GM19239 (cell line): ENCODE measurements at places on chromosomes 4 and X.

GRCh38 chrX:75115707-75116413 is 40.2 kb downstream of the ABCB7 start:
- no peak for DNase-seq

DNA sequence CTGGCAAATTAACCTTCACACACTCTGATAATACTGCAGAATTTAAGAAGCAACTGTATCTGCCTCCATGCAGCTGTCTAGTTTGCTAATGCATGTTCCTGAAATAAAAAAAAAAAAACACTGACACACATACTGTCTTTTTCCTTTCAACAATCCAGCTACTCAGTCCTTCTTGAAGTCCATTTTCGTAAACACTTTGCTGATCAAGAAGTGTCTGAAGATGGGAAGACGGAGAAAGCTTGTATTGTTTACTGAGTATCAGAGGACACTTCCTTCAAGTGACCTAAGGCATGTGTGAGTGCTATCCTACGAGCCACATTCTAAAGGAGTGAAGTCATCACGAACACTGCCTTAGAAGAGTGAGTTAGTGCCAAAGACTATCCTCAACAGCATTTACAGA is 82.6 kb downstream of the LUZP4 start:
- no peak for DNase-seq

DNA sequence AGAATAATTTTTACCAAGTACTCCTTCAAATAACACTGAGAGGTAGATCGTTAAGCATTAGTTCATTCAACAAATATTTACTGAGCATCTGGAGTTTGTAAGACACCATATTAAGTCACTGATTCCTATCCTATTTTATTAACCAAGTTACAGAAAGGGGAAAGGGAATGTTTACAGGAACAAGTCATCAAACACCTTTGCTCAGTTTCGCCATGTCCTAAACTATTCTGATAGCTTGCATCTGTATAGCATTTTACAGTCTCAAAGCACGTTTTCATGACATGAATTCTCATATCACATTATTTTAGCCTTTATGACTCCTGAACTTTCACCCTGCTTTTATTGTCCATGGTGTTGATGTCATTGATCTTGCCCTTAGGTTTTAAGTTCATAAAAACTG is 89.2 kb downstream of the AREG start:
- no peak for DNase-seq

- no peak for DNase-seq
These were observed 1.5 kb downstream of the NKX1-1 start for GRCh38 chr4:1404573-1405253.

DNA sequence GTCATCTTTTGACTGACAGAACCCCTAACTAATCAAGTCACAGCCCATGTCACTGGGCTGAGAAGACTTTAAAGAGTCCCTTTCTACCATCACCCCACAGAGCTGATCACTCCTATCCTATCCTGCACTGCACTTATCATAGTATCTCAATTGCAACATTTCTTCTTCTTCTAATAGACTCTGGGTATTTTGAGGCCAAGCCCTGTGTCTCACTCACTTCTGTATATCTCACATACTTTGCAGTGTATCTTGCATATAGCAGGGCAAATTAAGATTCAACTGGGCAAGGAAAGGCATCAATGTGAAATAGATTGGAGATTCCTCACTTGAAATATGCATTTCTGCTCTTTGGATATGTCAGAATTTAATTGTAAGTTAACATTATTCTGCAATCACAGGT is 531.5 kb upstream of the SLIT2 start:
- no peak for DNase-seq

DNA sequence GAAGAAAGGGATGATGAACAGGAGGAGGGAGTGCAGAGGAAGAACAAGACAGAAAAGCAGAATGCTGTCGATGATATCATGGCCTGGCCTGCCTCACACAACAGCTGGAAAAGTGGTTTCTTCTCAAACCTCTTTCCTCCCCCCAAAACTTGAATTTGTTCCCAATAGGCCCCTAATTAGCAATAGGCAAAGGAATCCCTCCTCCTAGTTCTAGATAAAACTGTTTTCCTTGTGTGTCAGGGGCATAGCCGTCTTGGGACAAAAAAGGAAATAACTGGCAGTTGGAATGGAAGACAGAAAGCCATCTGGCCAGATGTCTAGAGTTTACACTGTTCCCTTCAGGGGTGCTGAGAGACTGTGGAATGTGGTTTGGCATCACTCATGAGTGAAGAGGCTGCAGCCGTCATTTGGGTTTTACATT is 177.8 kb upstream of the C1QTNF7 start:
- DNase-seq, result no peak

DNA sequence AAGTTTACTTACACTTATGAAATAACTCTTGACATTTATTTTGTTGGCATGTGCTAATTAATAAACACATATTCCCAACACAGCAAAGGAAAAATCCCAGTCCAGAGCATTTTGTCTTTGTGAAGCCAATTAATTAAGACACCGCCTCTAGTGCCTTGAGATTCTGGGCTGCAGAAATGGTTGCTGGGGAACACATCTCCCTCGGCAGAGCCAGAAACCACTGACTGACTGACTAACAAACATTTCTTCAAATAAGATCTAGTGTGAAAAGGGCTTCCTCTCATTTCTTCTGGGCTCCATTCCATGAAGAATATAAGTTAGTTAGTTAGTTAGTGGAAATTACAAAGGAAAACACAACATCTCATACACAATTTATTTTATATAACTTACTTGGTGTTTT is 28.4 kb upstream of the NAP1L5 start:
- DNase-seq, result no peak

GRCh38 chrX:15909605-15910004 is 55.0 kb upstream of the AP1S2 start:
- no peak for DNase-seq

DNA sequence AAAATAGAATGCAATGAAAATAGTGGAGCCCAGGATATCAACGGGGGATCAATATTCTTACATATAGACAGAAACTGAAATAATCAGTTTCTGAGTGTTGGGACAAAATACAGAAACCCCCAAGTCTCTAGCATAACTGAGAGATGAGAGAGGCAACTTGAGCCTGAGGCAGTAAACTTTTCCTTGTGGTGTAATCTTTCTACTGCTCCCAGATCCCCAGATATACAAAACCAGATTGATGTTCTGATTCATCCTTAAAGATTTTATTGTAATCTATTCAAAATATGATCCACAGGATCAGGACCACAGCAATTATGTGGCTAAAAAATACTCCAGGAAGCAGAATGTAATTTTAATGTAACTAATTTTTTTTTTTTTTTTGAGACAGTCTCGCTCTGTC is 2282.6 kb downstream of the ARAP2 start:
- no peak for DNase-seq

DNA sequence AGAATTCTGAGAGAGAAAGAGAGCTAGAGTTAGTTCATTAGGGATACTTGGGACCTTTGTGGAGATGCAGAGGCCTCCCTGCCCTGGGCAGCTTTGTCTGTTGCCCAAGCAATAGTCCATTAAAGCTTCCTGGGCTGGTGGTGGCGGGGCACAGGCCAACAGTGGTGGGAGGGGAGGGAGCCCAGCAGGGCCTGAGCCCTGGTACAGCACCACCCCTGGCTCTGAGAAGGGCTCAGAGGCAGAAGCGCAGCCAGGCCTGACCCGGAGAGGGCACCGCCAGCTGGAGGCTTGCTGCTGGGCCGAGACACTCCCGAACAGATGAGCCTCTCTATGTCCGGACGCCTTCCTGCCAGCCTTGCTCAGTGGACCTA is 65.3 kb downstream of the EFNB1 start:
- no peak for DNase-seq

GRCh38 chrX:108167211-108167872 is 75.8 kb downstream of the ATG4A start:
- no peak for DNase-seq

- no peak for DNase-seq
These were observed 34.0 kb upstream of the TBC1D9 start for GRCh38 chr4:140790171-140790570.

DNA sequence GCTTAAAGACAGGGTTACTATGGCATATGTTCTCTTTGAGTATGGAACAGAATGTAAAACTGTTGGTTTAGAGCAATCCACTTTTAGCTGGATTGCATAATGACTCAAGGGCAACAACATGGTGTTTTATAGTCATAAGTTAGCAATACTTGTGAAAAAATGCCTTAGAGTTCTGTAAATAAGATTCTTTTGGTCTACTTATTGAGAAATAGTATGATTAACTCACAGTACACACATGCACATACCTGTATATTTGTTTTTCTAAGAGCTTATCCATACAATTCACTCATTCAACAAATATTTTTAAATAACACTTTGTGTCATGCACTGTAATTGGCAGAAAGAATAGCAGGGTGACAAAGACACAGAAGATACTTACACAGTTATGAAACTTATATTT is 1415.5 kb downstream of the PCDH7 start:
- no peak for DNase-seq

GRCh38 chr4:16351161-16351560 is 124.9 kb upstream of the TAPT1 start:
- DNase-seq, result no peak

DNA sequence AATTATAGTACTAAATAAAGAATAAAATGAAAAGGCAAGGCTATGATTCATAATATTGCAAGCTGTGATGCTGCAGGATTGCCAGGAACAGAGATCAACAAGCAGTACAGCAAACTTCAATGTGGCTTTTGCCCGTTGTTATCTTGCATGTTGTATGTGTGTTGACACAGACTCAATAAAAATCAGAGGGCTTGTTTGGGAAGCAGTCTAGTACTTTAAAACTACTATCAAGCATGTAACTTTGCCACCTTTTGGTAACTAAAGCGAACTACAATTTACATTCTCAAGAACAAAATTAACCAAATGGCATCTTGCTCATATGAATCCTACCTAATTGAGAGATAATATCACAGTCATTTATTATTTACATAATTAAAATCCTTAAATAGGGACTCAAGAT is 79.8 kb upstream of the GPM6A start:
- no peak for DNase-seq

- DNase-seq, result no peak
These were observed 34.1 kb downstream of the SLITRK4 start for GRCh38 chrX:143601809-143602208.

DNA sequence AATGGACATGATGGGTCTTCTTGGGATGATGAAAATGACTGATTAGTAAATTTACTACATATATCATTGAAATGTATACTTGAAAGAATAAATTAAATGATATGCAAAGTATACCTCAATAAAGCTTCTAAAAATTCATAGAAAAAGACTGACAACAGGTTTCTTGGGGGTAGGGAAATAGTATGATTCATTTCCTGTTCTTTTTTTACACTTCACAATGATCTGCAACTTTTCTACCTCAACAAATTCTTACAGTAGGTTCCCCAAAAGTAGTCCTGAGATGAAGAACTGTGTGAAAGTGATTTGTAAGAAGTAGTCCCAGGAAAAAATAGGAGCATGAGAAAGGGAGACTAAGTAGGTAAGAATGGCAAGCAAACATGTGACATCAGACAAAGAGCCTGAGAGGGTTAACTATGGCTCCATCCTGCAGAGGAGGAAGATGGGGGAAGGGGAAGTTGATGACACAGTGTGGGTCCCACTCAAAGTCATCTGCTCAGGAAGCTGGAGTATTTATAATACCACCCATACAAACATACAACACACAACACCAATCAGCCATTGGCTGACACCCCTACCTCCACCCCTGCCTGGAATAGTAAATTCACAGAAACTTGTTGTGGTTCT is 73.9 kb downstream of the ARHGAP6 start:
- no peak for DNase-seq

GRCh38 chr4:25117274-25117673 is 43.0 kb downstream of the SEPSECS start:
- no peak for DNase-seq

GRCh38 chrX:132631579-132632232 is 142.9 kb upstream of the MBNL3 start:
- no peak for DNase-seq

GRCh38 chrX:101957174-101957573 is 25.3 kb upstream of the ZMAT1 start:
- no peak for DNase-seq

GRCh38 chr4:186563761-186564160 is 8.4 kb upstream of the MTNR1A start:
- DNase-seq, result no peak

- DNase-seq, result no peak
These were observed 130.5 kb downstream of the ANK2 start for GRCh38 chr4:113179996-113180395.

DNA sequence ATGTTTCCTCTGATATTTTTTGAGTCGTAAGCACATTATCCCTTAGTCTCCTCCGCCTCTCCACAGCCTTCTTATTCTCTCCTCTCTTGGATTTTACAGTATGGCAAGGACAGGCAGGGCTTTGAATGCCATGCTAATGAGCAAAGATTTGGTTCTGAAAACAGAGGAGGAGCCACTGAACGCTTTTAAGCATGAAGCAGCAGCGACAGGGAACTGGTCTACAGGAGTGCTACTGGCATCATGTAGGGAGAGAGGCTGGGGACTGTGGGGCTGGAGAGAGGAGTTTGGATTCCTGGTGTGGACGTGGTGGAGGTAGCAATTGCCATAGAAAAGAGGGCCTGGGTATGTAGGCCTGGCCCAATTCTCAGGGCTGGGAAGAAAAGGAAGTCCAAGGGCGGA is 4.6 kb upstream of the CD99L2 start:
- no peak for DNase-seq

GRCh38 chr4:147157860-147158701 is 212.4 kb upstream of the TTC29 start:
- no peak for DNase-seq

DNA sequence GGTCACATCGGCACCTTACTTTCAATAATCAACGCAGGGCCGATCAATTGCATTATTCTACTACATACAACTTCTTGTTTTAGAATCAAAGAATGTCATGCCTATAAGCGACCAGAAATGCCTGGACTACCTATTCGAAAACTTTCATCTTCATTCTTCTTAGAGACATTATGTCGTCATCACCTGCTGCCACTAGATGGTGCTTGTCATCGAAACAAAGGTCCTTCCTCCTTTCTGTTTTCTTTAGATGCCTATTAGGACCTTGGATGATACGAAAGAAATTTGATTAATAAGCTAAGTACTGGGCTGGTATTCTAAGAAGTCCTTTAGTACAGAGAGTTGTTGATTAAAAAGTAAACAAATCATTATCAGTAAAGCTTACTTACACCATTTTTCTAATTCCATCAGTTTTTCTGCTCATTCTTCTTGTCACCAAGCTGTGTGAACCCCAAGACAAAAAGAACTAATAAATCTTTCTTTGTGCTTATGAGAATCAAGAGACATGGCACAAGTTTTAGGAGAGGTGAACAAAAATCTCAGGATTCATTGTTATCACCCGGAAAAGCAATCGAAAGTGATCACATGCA is 154.5 kb upstream of the SLC4A4 start:
- peak; percentile 59 for DNase-seq
